Stimulated activated CD4-positive, alpha-beta T cell treated with anti-CD3 and anti-CD28 coated beads, Interleukin-15, amount 100 ng/mL, for 1 hour (primary cell): ENCODE measurements at places on chromosomes 12 and 14.

DNA sequence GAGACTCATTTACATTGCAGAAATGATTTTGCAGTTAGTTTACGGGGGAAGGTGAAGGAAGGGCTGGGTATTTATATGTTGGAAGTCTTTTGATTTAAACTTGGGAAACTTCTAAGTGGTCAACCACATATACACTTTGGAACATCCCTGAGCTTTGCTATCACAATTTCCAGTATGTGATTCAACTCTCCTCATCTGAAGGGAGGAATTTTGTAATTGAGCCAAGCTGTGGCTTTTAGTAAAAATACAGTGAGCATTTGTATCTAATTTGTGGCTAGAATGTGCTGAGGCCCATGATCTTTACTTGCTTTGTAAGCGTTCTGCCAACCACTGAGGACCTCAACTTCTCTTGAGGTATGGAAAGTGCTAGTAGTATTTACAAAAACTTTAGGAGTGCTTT, 235.0 kb upstream of the PDZRN4 start:
- no peak for DNase-seq

GRCh38 chr12:67519484-67520433, 128.8 kb upstream of the DYRK2 start:
- DNase-seq: no peak

DNA sequence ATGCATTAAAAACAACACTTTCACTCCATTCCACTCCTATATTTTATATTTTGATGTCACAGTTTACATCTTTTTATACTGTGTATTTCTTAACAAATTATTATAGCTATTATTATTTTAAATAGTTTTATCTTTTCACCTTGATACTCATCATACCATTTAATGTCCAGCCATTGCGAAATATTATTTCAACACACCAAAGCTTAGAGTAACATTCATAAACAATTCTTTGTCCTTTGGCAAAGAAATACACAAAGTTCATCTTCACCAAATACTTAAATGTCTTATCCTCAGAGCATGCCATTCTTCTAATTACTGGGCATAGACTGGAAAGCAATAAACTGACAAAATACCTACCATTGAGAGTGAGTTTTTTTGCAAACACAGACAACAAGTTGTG, 1963.4 kb upstream of the FLRT2 start:
- DNase-seq: no peak

DNA sequence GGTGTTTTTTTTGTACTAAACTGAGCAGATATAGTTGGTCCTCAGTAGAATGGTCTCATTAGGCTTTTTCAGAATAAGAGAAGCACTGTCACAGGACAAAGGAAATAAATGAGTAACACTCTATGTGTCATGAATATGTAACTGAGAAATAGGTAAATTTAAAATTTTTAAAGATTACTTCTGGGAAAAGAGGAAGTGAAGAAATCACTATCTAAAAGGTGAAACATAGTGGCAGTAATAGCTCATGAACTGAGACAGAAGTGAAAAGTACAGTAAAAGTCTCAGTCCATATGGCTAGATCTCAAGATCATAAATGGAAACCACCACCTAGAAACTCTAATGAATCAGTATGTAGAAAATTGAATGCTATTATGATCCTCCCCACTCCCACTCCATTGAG, 89.3 kb upstream of the TTC7B start:
- no peak for DNase-seq

DNA sequence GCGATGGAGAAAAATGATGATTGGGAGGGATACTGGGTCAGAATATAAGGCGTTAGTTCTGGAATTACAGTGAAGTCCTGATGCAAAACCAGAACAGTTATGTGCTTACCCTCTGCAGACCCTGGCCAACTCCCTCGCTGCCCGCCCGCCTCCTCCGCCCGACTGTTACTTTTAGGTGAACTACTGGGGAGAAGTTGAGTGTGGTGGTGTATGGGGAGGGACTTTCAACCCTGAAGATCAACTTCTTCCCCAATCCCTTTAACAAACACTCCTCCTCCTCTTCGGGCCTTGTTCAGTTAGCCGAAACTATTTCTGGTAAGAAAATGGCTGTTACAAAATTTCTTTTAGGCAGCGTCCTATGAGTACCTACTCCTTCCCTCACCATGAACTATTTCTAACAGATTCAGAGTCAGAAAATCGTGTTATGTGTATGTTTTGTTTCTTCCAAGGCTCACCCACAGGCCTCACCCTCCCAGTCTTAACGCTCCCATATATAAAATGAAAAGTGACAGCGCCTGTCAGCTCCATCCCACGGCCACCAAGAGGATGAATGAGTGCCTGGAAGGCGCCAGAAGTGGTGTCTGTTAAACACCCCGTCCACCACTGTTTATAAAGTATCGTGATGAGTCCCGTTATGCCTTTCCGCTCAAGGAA, 1.3 kb downstream of the FBXO33 start:
- DNase-seq: no peak

GRCh38 chr12:57744194-57744776, 554 bp upstream of the TSPAN31 start:
- DNase-seq: no peak

- no peak for DNase-seq
Measured at GRCh38 chr12:54882079-54882478, 27.8 kb downstream of the MUCL1 start.

GRCh38 chr12:63792338-63792737, 12.6 kb downstream of the RXYLT1 start:
- no peak for DNase-seq

DNA sequence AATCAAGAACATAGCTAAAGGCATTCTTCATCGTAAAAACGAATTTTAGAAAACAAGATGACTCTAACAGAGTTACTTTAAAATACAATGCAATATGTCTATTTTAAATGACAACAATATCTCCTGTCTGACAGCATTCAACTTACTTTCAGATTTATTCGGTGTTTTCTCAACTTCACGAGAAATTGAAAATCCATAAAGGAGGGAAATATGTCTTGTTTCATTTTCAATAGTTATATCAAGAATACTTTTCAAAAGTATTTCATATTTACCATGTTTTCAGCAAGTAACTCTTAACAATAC, 254.8 kb downstream of the DAD1 start:
- DNase-seq: no peak

GRCh38 chr14:68374682-68375081, 418.2 kb downstream of the ZFP36L1 start:
- no peak for DNase-seq

- no peak for DNase-seq
Measured at GRCh38 chr12:59077575-59078426, 157.5 kb upstream of the LRIG3 start.
